ENCODE measurements at places on chromosomes 7 and 10.

- DNase-seq = no peak
Observed at GRCh38 chr7:129948338-129948737, 4.4 kb downstream of the UBE2H start.

GRCh38 chr10:130027716-130028464 lies 63.8 kb upstream of the EBF3 start:
- DNase-seq = peak; percentile 33

DNA sequence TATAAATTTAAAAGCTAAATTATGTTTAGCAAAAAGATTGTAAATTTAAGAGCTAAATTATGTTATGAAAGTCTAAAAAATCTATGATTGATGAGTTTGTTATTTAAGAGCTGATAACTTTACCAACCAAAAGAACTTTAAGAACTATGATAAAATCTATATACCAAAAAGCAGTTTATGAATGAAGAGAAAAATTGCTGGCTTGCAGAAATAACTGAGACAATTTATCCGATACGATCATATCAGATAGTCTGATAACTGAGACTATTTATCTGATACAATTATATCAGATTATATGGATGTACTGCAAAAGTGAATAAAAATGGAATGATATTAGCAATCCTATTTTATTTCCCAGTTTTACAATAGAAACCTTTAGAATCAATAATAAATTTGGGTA lies 50.2 kb downstream of the IQUB start:
- no peak for DNase-seq

DNA sequence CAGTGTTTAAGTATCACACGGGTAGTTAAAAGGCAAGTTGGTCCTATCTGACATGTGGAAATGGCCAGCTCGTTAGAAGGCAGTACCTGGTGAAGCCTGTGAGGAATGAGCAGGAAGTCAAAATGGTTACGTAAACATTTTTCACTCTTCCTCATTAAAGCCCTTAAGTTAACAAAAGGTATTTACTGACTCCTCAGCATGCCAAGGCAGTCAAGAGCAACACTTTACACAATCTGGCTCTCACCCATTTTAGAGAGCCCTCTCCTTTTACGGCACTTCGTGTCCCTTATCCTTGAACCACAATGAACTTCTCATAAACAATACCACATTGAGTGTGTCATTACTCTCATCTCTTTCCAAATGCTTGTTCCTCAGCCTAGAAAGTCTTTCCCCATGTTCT lies 11.0 kb upstream of the RSBN1L start:
- DNase-seq = no peak

DNA sequence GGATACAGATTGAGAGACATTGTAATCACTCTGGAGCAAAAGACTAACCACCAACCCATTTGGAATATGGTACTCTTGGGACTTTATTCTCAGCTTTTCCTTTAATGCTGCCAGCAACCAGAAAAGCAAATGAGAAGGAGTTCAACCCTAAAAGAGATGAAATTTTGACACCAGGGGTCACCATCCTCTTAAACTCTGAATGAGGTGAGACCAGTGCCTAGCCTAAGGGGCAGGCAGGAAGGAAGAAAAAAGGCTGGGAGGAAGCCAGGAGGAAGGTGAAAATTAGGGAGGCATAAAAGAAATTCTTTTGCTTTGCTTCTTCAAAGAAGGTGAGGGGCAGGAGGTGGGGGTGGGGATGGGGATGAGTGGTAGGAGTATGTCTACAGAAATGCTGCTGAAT lies 135.8 kb downstream of the JAZF1 start:
- no peak for DNase-seq

DNA sequence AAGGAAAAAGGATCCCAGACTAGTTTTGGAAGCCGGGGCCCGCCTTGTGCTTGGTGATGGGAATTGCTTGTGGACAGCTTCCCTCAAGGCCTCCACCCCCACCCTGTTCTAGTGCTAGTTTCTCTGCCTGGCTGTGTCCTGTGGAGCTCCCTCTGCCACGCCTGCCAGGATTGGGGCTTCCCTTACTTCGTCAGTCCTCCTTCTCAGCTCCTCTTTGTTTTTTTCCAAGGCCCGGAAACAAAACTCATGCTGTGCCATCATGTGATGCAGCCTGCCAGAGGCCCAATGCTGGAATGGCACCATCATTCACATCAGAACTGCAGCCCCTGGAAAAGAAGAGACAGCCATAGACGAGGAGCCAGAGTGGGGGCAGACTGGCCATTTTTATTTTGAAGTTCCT lies 11.2 kb downstream of the YKT6 start:
- DNase-seq = no peak

GRCh38 chr7:115491744-115492380 lies 538.7 kb downstream of the TFEC start:
- DNase-seq = no peak

DNA sequence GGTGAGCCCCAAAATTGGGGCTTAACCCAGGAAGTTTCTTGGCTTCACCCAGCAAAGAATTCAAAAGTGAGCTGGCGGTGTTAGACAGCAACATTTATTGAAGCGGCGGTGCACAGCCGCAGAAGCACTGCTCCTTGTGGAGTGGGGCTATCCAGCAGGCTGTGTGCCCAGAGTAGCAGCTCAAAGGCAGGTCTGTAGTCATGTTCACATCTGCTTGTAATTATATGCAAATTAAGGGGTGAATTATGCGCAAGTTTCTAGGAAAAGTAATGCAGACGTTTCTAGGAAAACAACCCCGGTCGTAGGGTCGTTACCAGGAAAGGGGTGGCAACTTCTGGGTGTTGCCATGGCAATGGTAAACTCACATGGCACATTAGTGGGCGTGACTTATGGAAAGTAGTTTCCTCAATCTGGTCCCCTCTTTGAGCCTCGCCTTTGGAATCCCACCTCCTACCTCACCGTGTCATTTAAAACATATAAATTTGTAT lies 13.7 kb upstream of the KBTBD2 start:
- DNase-seq = peak; percentile 59

DNA sequence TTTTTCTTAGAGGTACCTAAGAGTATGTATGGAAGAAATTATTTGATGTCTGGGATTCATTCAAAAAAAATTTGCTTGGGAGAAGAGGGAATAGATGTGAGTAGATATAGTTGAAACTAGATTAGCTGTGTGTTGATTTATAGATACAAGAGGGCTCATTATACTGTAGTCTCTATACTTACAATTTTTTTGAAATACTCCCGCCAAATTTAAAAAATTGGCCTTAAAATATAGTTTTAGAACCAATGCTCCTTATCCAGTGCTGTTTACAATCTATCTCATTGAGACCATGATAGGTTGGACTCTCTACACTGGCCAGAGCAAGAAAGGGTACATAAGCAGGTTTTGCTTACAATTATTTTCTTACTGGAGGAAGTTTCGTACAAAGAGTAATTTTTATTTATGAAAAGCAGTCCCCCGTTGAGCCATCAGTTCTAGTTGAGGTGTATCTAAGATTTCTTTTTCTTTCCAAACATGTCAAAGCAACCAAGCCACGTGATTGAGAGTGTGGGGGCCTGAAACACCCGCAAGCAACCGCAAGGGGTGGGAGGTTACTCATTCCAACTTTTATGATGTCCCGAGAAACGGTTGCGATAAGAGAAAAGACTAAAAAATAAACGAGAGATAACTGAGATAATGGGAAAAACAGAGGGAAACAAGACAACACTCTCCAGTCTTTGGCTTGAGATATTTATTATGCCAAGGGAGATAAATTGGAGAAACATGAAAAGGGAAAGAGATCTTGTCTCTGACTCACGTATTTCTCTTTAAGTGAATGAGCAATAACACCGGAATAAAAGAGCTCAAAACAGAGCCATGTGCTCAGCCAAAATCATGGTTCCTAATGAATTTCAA lies 729.2 kb downstream of the LRMDA start:
- DNase-seq = no peak

DNA sequence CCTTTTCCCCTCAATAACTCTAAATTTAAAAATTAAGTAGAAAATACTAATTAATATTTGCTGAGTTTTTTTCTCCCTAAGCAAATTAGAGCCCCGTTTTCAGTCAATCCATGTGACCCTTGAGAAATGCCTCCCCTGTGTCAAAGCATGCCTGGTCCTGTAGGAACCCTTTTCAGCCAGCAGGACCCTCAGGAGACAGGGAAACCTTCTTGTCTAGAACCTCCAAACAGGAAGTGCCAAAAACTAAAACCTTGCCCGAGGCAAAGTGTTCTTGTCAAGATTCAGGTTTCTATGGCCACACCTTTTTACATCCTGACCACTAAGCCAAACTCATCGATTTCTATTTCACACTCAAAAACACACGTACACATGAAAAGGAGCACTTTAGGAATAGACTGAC lies 60.1 kb upstream of the NFE2L3 start:
- no peak for DNase-seq

DNA sequence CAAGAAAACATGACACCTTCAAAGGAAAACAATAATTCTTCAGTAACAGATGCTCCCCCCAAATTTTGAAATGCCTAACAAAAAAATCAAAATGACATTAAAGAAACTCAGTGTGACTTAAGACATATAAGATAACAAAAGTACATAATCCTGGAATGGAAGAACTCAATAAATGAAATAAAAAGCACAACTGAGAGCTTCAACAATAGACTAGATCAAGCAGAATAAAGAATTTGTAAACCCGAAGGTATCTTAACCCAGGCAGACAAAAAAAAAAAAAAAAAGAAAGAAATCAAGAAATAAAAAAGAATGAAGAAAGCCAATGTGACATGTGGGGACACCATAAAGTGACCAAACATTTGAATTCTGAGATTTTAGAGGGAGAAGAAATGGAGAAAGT lies 27.7 kb upstream of the LRRD1 start:
- DNase-seq = no peak

DNA sequence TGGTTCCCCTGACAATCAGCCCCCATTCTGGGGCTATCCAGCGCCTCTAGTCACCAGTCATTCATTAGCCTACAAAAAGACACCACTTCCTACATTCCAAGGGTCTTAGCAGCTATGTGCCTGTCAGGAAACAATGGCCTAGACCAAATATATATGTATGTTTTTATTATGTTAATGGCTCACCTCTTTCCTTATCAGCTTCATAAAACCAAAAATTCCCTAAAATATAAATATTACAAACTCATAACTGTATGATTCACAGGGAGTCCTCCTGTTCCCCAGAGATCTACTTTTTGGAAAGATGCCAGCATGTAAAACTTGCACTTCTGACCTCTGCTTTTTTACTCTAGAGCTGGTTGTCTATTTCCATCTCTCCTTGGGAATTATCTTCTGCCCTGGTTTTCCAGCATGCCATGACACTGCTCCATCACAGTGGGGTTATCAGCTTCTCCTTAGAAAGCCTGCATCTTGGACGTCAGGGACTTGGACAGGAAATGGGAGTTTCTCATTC lies 79.2 kb downstream of the ABCA13 start:
- DNase-seq = no peak

DNA sequence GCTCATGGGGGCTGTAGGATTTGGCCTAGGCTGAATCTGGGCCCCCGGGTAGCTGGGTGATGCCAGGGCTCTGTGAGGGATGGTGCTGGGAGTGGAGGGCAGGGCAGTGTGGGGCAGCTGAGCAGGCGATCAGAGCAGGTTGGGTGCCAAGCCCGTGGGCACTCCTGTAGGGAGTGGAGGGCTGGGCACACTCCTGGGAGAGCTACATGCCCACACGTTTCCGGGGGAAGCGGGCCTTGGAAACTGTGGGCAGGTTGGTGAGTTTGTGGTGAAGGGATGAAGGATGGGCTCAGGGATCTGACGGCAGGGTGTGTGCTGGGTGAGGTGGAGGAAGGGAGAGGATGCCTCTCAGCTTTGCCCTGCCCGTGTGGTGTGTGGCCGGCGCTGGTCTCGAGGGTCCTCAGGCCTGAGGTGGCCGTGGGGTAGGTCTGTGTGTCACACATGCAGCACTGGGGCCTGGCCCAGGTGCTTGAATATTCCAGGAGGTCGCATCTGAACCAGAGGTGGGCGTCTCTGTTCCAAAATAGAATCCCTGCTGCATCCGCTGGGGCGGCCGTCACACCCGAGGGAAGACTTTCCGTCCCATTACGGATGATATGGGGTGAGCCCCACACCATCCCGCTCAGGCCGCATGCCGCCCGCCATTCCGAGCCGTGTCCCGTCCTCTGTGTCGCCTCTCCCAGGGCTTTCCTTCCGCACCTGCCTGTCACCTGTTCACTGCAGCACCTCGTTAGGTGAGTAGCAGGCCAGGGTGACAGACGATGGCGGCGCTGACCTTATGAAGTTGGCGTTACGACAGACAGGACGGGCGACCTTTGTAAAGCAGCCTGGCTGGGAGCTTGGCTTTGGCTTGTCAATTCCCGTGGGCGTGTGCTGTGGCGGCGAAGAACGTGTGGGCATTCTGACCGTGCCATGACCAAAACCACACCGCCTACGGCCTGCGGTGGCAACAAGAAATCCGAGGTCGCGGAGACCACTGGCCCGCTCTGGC lies 143.6 kb downstream of the ACTR3B start:
- no peak for DNase-seq

DNA sequence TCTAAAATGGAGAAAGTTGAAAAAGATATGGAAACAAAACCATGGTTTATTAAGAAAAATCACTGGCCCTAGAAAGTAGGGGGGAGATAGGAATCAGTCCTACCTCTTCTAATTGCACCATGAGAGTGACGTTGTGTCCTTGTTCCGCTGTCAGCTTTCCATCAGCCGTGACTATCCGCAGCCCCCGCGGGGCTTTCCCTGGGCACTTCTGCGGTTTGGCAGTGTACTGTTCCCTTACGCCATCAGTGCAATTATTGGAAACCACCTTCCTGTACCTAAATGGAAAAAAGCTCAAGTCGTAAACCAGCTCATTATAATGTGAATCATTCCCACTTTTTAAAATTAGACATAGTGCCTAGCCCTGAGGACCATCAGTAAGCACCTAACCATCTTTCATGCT lies 512.2 kb downstream of the SORCS1 start:
- no peak for DNase-seq

DNA sequence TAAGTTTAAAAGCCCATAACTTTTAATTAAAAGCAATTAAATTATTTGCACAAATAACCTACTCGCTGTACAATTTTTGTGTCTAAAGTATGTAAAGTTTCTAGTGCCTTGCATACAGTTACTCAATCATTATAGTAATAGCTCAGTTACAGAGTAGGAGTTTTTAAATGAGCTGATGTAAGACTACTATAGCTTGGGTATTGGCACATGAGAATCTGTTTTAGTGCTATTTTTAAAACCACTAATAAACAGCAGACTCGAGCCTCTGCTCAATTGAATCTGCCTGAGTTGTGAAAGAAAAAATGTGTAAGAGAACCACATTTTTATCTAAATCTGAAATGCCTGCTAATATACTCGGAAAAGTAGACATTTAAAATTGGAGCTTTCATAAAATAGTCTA lies 31.1 kb downstream of the CTNNA3 start:
- no peak for DNase-seq

DNA sequence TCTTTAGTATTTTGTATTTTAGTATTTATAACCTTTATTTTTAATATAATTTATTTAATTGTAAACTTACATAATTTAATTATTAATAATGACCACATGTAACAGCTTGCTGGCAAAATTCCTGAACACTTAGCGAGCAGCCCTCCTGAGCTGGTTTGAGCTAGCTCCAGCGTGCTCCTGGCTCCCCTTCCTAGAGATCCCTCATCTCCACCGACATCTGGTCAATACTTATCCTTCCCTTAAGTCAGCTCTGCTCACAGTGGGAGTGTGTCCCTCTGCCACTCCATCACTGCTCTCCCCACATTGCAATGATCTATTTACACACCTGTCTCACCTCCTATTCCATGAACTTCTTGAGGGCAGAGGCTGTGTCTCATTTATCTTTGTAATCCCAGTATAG lies 20.6 kb upstream of the TBXAS1 start:
- no peak for DNase-seq
